ENCODE measurements at places on chromosomes 7 and 10.

GRCh38 chr10:114403541-114404161 lies 651 bp downstream of the AFAP1L2 start:
- DNase-seq = no peak

GRCh38 chr10:89351412-89351779 lies 23.6 kb downstream of the IFIT3 start:
- DNase-seq = no peak

DNA sequence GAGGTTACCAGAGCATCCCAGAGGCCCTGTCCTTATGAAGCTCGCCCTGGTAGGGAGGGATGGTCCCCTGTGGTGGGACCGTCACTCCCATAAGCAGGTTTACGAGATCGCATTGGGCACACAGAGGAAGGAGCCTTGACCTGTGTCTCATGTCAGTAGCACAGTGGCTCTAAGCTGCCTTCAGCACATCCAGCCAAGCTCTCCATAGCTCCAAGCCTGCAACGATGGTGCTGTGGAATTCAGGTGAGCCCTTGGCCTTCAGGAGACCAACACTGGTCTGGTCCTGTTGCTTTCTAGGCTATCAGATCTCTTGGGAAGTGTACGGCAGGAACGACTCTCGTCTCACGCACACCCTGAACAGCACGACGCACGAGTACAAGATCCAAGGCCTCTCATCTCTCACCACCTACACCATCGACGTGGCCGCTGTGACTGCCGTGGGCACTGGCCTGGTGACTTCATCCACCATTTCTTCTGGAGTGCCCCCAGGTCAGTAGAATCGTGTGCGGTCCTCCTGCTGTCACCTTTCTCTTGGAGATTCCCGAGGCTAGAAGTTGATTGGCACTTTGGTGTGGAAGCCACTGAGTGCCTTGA lies 605.3 kb upstream of the FOXK1 start:
- DNase-seq = no peak

DNA sequence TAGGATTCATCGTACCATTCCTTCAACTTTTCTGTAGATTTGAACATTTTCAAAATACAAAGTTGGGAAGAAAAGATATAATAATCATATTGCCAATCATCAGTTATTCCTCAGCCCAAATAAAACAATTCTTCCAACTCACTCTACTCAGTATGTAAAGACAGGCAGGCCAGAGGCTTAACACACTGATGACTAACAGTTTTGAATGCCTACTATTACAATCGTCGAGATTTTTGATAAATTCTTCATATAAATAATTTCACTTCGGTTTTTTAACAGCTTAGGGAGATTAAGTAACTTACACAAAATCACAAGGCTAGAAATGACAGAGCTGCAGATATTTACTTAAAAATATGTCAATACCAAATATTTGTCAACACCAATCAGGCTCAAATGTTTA lies 17.6 kb downstream of the CYTH3 start:
- DNase-seq = no peak

- no peak for DNase-seq
Measured at GRCh38 chr10:59047957-59048618, 128.4 kb upstream of the PHYHIPL start.

GRCh38 chr7:70775570-70776156 lies 356.3 kb upstream of the GALNT17 start:
- DNase-seq = no peak

Data from smooth muscle cell of the brain vasculature (primary cell).